Psoas muscle (tissue), 8 donors: ENCODE measurements at places on chromosomes 5 and 9. TPM values are rescaled to one million over a fixed set of nuclear protein-coding genes. Genes with fewer than 3 reads are reported as not detected.

DNA sequence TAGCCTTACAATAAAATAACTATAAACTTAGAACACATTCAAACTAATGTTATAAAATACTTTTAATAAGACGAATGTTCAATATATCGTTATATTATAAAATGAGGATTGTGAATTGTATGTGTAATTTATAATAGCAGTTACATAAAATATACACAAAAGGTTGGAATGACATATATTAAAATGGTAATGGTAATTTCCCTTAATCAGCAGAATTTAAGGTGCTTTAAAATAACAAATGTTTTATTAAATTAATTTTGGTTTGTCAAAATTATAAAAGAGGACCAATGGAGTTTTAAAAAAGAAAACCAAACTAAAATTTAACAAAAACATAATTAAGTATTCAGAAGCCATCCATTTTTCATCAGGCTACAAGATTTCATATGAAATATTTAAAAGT is 164.3 kb upstream of the PRDM9 start:
- DNase-seq = no peak

GRCh38 chr5:133841831-133842750 is 126.3 kb downstream of the C5orf15 start:
- DNase-seq = no peak

DNA sequence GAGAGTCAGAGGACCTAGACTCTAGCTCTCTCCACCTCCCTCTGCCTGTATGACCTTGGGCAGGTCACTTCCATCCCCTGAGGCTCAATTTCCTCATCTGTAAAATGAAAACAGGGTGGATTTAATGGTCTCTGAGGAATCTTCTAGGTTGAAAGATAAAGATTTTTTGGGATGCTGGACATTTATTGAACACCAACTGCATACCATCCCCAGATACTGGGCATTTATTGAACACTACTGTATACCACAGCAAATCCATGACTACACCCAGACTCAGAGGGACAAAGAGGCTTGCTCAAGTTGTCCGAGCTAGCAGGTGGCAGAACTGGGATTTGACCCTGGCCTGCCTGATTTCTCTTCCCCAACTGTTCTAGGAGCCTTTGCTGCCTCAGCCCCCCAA is 25.0 kb upstream of the CPLX2 start:
- no peak for DNase-seq

DNA sequence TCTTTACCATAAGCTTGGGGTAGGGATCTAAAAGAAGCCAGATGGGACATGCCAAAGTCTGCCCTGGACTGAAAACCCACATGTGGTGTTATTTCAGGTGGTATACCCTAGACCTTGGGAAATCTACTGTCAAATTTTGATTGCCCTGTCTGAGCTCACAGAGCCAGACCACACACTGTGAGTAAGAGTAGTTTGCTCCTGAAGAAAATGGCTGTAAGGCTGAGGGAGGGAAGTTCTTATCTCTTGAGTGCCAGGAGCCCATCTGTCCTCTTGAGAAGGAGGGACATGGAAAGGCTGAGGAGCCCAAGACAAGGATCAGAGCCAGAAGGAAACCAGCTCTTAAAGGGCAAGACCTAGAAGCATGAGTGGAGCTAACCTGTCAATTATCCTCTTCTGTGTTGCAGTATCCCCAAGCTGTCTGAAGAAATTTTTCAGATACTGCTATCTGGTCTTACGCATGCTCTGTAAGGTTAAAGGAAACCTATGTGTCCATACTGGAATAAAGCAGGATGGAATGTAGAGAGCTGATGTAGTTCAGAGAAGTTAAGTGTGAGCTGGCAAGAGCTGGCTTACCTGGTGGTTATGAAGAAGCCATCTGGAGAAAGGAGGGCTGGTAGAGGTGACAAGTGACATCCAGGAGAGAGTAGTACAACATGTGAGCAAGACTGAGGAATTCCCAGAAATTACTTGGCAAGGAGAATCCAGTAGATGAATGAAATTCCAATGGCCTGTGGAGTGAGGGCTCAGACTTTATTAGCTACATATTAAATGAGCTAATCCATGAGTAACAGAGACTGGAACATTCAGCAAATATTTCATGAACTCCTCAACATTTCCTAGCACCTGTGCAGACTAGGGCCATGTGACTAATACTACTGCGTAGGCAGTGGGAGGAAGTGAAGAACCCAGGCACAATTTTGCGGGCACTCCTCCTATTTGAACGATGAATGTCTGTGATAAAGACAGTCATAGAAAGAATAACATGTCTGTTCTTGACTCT is 389.1 kb upstream of the KIF2A start:
- DNase-seq = no peak

DNA sequence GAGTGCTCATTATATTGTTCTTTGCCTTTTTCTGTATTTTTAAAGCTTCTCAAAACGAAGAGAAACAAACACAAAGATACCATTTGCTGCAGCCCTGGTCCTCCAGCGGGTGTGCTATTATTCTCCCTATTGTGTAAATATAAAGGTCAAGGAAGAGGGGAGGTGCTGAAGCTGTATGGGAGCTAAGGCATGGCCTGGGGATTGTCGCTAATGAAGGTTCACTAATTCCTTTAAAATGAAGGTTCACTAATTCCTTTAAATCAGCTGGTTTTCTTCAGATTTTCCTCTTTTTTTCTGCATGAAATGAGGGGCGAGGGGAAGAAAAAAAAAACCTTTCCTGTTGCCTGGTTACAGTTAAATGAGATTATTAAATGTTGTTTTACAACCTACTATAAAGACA is 74.5 kb upstream of the MAP1B start:
- no peak for DNase-seq

- DNase-seq = no peak
Measured at GRCh38 chr5:126527892-126528291, 67.1 kb downstream of the ALDH7A1 start.

DNA sequence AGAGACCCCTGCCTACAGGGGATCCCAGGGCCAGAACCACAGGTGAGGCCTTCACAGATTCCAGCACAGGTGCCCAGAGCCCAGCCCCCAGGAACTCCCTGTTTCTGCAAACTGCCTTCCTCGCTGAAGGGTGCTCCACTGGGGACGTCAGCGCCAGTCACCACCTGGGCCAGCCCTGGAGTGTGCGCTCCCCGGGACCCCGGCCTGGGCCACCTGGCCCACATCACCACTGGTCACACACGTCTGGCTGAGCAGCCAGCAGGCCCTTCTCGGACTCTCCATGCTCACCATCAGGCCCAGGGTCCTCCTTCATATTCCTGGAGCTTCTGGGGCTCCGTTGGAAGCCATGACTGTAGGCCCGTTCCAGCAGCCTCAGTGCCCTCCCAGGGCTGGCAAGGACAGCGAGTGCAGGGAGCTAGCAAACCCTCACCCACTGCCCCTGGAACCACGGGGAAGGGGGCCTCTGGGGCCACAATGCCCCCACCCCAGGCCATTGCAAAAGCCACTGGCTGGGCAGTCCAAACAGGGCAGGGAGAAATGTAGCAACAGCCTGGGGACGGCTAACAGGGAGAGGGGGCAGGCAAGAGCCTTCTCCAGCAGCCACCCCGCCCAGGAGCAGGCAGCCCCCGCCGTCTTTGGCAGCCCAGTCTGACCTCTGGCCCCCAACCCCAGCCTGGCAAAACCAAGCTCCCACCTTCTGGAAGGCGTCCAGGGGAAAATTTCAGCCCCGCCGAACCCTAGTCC is 1.3 kb downstream of the AGPAT2 start:
- no peak for DNase-seq

DNA sequence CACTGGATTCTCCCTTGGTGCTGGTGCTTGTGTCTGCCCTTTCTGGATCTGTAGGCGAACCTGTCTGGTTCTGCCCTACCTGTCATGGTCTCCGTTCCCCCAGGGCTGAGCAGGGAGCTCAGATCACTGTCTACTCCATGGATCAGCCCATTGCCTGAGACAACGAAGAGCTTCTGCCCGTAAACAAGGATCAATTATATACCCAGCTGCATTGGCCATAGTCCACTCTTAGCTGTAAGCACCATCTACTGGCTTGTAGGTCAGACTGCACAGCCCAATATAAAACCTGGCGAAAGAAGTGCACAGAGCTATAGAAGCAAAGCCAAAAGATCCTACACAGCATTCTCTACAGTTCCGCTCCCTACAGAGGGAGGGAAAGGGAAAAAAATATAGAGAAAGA is 181.5 kb upstream of the RPS23 start:
- no peak for DNase-seq

DNA sequence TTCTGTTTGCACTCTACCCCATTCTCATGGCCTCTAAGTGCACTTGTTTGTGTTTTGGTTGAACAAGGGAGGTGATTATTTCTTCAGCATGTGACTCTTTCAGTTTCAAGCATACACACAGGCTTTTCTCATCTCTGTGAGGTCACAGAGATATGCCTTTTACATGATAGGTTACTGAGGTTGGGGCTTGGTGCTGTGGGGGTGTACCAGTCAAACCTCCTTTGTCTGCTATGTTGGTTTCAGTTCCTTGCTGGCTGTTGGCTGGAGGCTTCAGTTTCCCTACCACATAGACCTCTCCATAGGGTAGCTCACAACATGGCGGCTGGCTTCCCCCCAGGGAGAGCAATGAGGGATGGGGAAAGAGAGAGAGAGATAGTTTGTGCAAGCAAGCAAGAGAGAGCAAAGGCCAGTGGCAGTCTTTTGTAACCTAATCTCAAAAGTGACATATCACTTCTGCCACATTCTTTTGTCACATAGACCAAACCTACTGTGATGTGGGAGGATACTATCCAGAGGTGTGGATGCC is 96.7 kb upstream of the SEMA6A start:
- DNase-seq = no peak

DNA sequence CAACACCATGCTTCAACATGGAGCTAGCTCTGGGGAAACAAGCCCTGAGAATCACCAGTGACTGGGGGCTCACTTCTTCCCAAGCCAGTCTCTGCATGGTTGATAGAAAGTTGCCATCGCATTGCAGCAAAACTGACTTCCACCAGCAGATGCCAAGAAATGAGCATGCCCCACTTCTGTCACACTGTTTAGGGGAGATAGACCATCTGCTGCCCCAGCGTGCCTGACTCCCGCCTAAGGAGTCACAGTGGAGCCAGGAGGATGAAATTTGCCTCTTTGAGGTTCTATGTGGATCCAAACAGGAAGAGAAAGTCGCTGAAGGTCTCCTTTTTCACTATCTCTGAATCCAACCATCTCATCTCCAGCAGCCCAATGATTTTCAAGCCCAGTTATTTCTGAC is 116.7 kb upstream of the SLIT3 start:
- no peak for DNase-seq

DNA sequence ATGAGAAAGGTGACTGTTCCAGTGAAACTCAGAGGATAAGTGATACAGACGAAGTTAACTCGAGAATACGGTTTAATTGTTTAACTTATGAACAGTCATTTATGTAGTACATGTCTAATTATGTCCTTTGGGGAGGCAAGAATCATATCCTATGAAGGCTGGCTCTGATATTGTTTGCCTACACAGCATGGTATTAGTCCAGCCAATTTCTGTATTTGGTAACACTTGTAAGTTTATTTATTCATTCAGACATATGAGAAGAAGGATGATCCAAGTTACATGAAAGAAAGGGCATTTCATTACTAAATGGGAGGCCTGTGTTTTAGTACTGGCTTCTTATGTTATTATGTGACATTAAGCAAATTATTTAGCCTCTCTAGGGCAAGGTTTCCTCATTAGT is 199.7 kb downstream of the NNT start:
- no peak for DNase-seq

- DNase-seq = no peak
Measured at GRCh38 chr5:160456480-160457177, 35.0 kb downstream of the PTTG1 start.

FBP1 gene
- total RNA-seq = 1.4 TPM

C5orf52 gene
- not detected for total RNA-seq

GPX3 gene
- 820 TPM for total RNA-seq

GPR150 gene
- total RNA-seq = not detected

CD14 gene
- total RNA-seq = 43.9 TPM
